ENCODE measurements at places on chromosomes 3 and 15. TPM values are rescaled to one million over a fixed set of nuclear protein-coding genes. Genes with fewer than 3 reads are reported as not detected.

GRCh38 chr3:55675478-55675877 is 188.4 kb upstream of the WNT5A start:
- no peaks in the 10 kb centered on the region for H3K4me1 ChIP-seq
- no peak overlapping the region for H3K27ac ChIP-seq
- no peaks in the 10 kb centered on the region for H3K36me3 ChIP-seq
- H3K27me3 ChIP-seq = no peaks in the 10 kb centered on the region
- DNase-seq = no peak

Gene CMTM8
- total RNA-seq = 24.7 TPM

Gene ATP13A5
- total RNA-seq = not detected

DNA sequence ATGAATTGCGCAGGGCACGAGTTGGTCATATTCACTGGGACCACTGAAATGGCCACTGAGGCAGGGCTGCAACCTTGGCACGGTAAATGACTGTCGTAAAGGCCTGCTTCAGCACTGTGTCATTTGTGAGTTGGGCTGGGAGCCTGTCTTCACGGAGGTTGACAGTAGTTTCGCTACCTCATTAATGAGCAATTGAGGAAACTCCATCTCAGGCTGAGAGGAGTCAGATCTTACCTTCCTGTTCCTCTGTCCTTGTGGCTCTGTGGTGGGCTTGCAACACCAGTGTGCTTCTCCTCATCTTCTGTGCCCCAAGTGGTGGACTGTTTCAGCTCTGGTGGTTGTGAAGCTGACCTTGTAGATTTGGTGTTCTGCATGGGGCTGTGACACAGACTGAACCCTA is 80.1 kb upstream of the EIF1B start:
- H3K36me3 ChIP-seq = no peaks in the 10 kb centered on the region
- H3K27ac ChIP-seq = no peak overlapping the region
- no peak overlapping the region for H3K4me3 ChIP-seq
- DNase-seq = no peak
- H3K27me3 ChIP-seq = no peaks in the 10 kb centered on the region

GRCh38 chr3:159818399-159818798 is 170.2 kb upstream of the IL12A start:
- no peak for DNase-seq
- H3K4me3 ChIP-seq = no peak overlapping the region
- no peaks in the 10 kb centered on the region for H3K27me3 ChIP-seq
- H3K36me3 ChIP-seq = no peaks in the 10 kb centered on the region
- H3K27ac ChIP-seq = no peak overlapping the region

DNA sequence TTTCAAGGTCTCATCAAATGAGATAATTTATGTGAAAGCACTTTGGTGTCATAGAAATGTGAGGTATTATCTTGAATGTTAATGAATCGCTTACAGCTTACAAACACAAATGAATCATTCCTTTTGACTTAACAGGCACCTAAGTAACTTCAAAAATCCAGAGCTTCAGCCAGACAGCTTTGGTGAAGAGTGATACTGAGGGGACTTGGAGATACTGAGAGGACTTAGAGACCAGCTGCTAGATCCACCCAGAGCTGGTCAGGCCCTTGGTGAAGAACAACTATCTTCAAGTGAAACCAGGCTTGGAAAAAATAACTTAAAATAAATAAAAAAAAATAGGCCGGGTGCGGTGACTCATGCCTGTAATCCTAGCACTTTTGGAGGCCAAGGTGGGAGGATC is 16.2 kb upstream of the ZFYVE19 start:
- H3K27me3 ChIP-seq = no peaks in the 10 kb centered on the region
- H3K27ac ChIP-seq = no peak overlapping the region
- no peaks in the 10 kb centered on the region for H3K36me3 ChIP-seq

DNA sequence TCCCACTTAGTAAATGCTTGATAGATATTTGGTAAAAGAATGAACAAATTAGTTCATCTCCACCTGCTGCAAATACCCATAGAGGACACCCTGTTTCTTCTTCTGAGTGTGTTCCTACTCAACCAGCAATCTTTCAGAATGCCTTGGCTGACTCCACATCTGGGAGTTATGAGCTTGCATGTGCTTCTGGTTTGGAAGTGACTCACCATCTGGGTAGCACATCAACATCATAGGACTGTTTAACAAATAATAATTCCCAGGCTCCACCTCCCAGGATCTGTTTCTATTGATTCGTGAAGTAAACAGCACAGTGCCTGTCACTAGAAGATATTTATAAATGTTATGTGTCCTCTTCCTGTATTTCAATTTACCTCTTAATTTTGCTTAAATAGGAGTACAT is 580.1 kb downstream of the ROBO2 start:
- H3K27ac ChIP-seq = no peak overlapping the region
- DNase-seq = no peak
- no peaks in the 10 kb centered on the region for H3K27me3 ChIP-seq
- H3K4me1 ChIP-seq = no peaks in the 10 kb centered on the region
